ENCODE measurements at places on chromosomes 2 and 18.

DNA sequence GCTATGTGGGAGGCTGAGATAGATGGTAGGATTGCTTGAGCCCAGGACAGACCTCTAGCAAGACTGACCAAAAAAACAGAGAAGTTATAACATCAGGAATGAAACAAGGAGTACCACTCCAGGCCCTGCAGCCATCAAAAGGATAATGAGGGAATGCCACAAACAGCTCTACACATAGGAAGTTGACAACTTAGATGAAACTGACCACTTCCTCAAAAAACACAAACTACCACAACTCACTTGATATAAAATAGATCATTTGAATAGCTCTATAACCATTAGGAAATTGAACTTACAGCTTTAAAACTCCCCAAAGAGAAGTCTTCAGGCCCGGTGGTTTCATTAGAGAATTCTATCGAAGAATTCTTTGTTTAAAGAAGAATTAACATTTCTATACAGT, 12.9 kb upstream of the ESPNL start:
- DNase-seq: no peak

DNA sequence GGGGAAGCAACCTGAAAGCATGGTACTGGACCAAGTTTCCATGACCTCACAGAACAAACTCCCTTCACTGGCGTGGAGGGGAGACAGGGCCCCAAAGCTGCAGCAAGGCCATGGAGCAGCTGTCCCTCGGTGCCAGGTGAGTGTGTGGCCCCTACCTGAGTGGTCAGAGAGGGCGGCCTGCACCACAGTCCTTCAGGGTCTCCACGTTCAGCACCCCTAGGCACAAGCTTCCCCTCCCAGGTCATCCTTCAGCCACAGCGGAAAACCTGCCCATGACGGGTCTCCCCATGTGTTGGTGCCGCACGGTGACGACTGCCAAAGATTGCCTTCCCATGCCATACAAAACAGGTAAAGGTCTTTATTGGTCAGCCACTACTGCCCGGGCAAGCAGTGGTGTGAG, 201.6 kb downstream of the MGAT5 start:
- DNase-seq: no peak

- no peak for DNase-seq
Observed at GRCh38 chr18:67455890-67456501, 60.5 kb downstream of the DSEL start.

- DNase-seq: no peak
Observed at GRCh38 chr2:3312576-3313345, 64.9 kb downstream of the EIPR1 start.

GRCh38 chr2:63029058-63029457, 21.6 kb upstream of the OTX1 start:
- no peak for DNase-seq

DNA sequence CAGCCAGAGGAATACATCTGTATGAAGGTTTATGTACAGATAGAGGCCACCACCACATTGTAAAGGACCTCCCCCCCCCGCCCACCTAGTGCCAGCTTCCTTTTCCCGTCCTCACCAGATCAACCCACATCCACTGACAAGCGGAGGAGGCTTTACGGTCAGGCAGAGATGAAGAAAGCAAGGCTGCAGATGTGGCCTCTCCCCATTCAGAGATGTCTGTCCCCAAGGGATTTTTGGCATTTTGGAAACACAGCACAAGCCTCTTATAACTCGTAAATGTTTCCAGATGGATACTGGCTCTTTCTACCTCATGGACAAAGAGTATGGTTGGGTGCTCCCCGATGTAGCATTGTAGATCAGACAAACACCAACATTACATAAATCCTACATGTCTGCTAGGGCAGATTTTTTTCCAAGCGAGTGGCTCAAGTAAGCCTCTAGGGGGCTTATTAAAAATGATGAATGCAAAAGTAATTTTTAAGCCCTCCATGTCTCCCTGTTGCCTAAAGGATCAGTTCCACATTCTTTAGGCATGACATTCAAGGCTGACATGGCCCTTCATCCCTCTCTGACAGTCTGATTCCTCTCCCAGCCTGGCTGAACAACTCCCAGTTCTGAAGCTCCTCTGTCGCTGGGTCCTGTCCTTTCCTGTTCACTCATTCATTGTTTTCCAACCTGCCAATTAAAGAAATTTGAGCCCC, 11.7 kb downstream of the VIT start:
- DNase-seq: no peak

GRCh38 chr18:9869715-9870430, 15.9 kb upstream of the TXNDC2 start:
- DNase-seq: no peak

DNA sequence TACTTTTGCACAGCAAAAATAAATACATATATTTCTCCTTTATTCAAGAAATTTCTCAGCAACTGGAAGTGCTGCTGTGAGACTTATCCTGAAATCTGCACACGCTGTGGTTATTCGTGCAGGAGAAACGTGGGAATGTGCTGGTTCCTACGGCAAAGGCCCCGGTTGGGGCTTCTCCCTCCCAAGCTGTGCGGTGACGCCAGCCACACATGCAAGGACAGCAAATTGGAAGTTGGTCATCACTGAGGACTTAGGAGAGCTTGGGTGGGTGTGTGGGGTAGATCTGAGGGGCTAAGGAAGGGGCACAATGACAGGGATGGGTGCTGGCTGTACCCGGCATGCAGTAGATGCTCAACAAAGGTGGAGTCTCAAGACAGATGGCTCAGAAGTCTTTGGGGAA, 16.5 kb upstream of the MTCL1 start:
- DNase-seq: no peak

DNA sequence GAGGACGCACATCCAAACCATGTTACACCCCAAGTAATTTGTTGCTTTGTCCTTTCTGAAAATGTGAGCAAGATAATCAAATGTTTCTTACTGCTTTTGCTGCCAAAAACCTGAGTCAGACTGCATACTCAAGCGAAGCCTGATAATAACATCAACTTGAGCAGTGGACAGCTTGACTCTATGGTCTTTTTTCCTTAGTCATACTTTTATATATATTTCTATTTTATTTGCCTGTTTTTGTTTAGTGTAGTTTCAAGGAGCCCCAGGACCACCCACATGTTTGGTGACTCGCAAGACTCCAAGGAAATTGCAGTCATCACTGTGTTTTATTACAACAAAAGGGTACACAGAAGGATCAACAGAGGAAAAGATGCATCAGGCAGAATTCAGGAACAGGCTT, 688.4 kb upstream of the PIK3C3 start:
- no peak for DNase-seq

DNA sequence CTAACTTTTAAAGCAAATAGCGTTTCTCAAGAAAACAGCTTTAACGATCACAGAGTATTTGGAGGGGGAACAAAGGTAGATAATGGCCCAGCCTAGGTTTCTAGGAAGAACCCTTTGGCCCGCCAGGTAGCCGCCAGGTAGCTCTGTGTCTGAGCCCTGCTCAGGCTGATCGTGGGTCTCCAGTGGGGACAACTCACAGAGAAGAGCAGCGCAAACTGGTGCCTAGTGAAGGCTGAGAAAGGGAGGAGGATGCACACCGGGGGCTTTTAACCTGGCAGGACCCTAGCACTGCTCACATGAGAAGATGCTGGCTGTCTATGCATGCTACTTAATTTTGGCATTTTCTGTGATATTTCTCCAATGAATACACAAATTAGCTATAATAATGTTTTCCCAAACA, 5.8 kb downstream of the NGEF start:
- no peak for DNase-seq

DNA sequence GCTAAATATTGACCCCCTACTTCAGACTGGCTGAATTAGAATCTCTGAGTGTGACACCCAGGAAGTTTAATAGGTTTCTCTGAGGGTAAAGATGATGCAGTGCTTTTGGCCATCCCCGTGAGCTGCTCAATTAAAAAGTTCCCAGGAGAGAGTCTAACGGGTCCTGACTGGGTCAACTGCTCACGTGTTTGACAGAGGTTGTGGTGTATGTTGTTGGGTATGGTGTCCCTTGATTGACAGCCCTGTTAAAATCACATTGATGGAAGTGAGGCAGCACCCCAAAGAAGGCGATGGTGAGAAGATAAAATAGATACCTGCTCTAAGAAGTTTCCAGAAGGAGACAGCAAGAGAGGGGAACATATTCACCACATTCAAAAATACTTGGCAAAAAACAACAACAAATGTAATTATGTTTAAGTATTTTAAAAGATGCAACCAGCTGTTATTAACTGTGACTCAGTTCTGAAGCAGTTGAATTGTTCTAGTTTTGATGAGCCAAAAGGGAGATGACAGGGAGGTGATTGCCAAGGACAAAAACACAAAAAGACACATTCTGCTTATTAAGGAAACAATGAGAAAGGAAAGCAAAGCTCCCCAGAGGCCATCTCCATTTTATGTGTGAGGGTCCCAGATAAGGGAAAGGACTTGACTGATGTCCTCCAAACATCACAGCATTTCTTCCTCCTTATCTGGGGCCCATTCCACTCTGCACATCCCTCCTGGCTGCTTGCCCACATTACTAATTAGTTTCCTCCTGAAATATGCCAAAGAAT, 11.5 kb upstream of the GMCL1 start:
- DNase-seq: no peak

- DNase-seq: no peak
Observed at GRCh38 chr2:32937602-32938448, 8.9 kb upstream of the LTBP1 start.

DNA sequence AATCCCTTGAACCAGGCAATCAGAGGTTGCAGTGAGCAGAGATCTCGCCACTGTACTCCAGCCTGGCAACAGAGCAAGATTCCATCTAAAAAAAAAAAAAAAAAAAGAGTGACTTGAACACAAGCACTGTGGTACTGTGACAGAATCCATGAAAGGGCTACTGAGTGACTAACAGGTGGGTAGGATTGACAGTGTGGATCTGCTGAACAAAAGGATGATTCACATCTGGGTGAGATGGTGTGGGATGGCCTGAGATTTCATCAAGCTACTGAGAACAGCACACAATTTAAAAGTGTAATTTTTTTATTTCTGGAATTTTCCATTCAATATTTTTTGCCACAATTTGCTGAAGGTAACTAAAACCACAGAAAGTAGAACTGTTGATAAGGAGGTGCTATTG, 13.3 kb upstream of the SP3 start:
- DNase-seq: no peak

DNA sequence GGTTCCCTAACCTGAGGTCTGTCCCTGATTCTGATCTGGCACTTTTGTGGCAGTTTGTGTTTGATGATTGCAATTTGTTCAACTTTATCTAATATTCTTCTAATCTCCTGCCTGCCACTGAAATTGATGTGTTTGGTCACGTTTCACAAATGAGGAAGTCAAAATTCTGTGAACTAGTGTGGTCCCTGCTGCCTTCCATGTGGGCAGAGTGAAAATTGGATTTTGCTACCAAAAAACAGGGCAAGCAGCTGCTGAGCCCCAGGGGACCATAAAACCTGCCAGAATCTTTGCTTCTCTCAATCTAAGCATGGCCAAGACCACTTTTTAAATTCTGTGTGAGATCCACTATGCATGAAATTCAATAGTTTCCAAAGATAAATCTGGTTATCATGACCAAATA, 195.5 kb upstream of the CYRIA start:
- DNase-seq: no peak

DNA sequence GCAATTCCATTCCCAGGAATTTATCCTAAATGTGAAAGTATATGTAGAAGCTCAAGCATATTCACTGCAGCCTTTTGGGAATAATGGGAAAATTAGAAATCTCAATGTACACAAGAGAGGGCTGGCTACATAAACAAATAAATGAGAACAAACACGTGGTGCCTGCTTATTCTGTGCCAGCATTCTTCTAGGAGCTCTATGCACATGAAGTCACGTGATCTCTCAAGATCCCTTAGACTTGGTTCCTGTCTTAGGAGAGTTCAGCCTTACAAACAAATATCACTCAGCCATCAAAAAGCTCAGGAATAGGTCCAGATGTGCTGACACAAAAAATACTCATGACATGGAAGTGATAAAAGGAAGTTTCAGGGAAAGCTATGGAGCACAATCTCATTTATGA, 92.9 kb upstream of the SP3 start:
- no peak for DNase-seq

- no peak for DNase-seq
Observed at GRCh38 chr2:144682248-144682647, 162.3 kb upstream of the ZEB2 start.

DNA sequence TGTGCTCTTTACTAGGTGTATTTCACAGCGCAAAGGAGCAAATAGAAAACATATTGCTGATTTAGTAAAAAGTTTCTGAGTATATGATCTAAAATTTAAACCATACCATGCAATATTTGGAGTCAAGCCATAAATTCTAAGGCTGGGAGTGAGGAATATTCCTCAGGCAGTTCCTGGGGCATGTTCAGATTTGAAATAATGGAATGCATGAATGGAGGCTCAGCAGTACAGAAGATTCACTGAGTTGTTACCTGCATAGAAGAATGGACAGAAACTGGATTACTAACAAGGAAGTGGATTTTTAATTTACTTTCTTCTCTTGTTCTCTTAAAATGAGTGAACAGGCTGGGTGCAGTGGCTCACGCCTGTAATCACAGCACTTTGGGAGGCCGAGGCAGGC, 441.0 kb upstream of the MAP2 start:
- no peak for DNase-seq

DNA sequence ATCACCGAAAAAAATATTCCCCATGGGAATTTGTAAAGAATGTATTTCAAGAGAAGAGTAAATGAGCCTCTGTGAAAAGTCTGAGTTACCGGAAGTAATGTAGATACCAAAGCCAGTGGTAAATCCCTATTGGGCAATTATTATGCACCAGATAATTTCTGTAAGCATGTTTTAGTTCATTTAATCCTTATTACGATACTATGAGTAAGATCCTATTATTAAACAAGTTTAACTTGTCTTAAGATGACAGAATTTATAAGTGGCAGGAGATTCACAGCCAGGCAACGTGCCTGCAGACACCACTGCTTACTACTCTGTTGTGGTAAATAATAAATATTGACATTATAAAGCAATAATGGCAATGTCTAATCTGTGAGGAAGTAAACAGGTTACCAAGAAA, 280.8 kb upstream of the RGPD4 start:
- no peak for DNase-seq

- no peak for DNase-seq
Observed at GRCh38 chr18:28036488-28036887, 140.4 kb downstream of the CDH2 start.

GRCh38 chr2:181466661-181467576, 9.7 kb downstream of the ITGA4 start:
- DNase-seq: peak; percentile 67

GRCh38 chr2:143786026-143786765, 657.0 kb downstream of the ARHGAP15 start:
- DNase-seq: no peak

- DNase-seq: no peak
Observed at GRCh38 chr2:210049831-210050230, 47.4 kb downstream of the RPE start.

- peak; percentile 71 for DNase-seq
Observed at GRCh38 chr2:96325884-96326255, 753 bp downstream of the ITPRIPL1 start.
